ENCODE measurements at places on chromosomes 6 and 20.

GRCh38 chr6:167211881-167212712 is 54.3 kb upstream of the GPR31 start:
- no peak for DNase-seq

DNA sequence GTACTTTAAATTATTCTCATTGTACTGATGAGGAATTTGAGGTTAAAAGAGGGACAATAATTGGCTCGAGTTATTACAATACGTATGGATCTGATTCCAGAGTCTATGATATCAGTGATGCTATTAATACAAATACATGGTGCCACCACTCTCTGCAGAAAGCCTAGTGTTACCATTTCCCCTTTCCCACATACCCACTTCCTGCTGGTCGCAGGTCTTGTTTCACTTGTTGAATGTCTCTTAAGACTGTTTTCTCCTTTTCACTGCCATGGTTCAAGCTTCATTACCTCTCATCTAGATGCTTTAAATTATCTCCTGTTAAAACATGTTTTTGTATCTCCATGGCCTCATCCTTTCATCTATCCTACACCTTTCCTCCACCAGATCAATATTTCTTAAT is 62.0 kb downstream of the FHL5 start:
- no peak for DNase-seq

- no peak for DNase-seq
Measured at GRCh38 chr20:53050338-53050737, 78.2 kb downstream of the TSHZ2 start.

- DNase-seq, result no peak
Measured at GRCh38 chr6:138456401-138456790, 42.9 kb downstream of the NHSL1 start.

DNA sequence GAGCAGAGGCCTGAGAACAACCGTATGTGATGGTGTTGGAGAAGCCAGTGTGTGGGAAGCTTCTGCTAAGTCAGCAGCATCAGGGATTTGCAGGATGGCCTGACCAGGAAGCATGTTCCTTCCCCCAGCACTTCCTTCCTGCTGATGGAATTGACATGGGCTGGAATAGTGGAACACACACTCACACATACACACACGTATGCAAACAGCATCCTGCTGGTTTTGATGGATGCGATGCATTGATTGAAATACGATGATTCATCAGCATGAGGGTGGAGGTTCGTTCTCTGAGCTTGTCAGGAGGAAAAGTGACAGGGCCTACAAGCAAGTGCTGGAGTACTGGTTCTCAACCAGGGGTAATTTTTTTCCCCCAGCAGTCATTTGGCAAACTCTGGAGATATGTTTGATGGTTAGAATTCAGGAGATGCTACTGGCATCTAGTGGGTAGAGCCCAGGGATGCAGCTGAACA is 229.1 kb downstream of the NFATC2 start:
- DNase-seq, result no peak

GRCh38 chr20:54611708-54612412 is 136.5 kb downstream of the DOK5 start:
- DNase-seq, result no peak

DNA sequence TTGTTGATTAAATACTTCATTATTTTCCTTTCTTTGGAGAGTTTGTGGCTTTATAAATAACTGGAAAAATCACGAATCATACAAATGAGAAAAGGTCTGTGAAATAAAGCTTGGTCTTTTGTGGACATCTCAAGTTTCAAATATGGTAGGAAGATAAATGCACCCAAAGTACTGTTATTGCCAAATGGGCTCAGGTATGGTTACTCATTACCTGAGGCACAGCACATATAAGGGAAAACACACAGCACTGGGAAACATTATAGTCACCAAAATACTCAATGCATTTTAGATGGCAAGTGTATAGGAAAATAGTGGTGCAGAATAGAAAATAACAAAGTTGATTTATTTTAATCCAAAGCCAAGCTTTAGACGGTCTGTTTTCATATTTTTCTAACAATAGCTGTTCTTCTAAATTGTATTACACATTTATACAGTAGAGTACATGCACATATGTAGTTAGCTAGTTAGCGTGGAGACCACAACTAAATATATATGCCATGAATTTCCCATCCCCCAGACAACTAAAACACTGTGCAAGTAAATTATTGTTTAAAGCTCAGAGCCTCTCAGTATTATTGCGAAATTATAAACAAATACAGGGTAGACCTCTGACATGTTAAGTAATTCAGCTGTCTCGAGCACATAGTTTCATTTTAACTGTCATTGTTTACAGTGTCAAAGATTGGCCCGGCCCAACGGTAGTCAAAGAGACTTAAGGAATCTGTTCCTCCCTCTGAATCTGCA is 336.0 kb downstream of the SYNE1 start:
- no peak for DNase-seq

DNA sequence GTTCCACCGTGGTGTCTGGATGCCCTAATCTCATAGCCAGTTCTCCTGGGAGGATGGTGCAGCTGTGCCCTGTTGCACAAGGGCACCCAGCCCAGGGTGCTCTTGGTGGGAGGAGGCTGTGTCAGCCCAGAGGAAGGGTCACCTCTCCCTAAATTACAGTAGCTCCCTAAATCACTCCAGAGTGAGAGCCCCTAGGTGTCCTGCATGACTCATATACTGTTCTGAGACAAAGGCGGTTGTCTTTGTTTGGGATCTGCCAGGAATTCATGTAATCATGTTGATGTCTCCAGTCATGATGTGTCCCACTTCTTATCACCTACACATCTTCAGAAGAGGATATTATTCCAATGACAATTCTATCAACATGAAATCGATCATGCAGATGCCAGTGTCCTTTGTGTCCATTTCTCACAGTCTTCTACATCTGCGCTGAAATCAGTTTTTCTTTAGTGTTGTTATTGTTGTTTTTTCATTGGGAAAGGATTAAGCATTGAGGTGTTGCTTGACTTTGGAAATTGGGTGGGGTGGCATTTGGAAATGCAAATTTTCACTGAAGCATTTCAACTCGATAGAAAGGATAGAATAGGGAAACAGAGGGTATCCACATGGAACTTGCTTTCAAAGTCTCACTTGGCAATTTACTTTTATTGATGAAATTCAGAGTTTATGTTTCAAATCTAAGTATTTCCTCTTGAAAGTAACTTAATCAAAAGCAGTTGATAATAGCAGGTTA is 19.5 kb downstream of the PERP start:
- no peak for DNase-seq

DNA sequence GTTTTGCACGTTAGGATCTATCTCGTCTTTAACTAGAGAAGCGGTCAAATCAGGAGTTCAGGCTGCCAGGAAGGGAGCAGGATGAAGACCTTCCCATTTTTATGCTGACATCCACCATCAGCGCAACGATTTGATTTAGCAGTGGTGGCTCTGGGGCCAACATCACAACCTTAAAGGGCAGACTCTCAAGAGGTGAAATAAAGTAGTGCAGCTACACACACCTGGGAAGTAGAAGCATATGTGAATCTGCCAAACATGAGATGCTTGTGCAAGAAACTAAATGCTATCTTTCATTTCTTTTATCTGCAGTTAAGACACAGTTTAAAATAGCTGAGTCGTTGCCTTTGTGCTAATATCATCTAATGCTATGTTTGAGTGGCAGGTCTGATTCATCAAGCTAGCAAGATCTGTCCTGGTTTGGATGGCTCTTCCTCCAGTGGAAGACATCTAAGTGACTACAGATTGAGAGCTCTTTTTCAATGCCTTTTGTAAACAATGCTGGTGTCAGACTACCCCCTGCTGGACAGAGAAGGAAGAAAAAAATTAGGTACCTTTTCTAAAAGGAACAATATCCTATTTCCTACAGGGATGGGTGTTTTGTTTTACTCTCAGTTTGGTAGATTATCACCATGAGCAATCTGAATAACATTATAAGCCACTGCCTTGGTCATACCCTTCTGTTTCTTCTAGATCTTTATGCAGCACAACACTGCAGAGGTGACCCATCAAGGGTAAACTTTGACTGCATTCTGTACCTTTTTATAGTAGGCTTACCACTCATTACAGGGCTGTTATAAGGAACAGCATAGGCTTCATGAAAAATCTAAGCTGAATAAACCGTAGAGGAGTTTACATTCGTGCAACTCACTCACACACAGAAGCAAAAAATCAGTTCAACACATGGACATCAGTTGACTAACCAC is 171.6 kb upstream of the FBXL4 start:
- peak; percentile 23 for DNase-seq

GRCh38 chr20:20637998-20638725 is 74.3 kb downstream of the RALGAPA2 start:
- DNase-seq, result no peak

DNA sequence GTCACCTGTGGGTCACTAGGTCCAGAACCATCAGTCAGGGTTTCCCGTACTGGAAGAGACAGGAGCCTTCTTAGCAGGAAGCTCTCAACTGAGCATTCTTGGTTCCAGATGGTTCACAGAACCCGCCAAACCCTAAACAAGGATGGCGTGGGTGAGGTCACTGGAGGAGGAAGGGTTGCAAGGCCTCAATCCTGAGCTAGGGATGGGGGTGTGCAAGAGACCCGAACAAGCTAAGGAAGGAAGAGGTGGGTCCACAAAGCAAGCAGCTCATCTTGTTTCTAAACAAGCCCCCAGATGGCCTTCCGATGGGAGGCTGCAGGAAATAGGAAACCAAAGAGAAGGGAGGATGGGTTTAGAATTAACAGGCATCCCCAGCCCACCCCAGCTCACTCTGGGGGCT is 92.7 kb downstream of the PREX1 start:
- DNase-seq, result no peak

DNA sequence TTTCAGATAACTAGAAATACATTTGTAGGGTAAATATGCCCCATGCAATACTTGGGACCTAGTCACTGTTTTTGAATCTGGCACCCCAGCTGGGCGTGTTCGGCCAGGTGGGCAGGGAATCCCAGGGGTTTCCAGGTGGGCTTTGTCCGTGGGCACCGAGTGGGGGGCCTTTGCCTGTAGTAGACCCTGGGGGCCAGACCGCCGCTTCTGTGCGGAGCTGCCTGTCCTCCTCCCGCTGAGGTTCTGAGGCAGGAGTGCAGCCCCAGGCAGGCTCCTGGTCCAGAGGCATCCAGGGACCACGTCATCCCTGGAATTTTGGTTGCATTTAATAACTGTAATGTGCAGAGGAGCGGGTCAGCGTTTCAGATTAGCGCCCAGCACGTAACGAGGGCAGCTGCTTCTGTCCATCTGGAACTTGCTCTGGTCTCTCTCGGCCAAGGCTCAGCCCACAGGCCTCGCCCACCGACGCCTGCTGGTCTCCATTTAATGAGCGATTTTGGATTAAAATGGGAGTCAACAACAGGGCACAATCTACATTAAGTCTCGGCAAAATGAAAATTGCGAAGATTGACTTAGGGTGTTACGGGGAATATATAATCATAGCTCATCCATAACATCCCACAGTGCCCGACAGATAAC is 12.8 kb downstream of the BHLHE23 start:
- DNase-seq, result no peak

Data from BE2C (cell line).